Thyroid gland (tissue), 4 donors: ENCODE measurements at places on chromosomes 3 and 15.

DNA sequence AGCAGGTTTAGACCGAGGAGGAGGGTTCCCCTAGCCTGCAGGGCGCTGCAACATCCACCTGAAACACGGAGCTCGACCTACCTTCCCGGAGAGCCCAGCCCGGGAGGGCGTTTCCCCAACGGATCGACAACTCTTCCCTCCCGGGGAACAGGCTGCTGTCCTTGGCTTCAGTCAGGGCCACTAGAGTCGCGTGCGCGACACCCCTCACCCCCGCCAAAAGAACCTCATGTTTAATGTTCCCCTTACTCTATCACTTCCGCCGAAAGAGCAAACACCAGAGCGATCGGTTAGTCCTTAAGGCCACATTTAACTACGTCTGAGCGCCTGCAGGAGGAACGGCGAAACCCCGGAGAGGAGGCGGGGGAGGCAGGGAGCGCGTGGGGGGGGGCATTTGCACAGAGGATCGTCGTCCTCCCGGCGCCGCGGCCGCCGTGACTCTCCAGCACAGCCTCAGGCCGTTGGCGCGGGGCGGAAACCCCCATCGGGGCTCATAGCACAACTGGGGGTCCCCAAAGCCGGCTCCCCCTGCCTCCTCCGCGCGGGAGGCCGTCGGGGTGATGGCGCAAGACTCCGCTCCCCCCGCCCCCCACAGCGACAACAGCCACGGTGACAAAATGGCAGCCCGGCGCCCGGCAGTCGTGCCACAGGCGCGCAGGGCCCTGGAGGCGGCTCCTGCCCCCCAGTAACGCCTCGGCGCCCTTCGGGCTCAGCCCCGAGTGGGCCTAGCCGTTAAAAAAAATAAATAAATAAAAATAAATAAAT lies 3.2 kb downstream of the ANP32A start:
- DNase-seq: peak; percentile 71

GRCh38 chr3:12868039-12869034 lies 27.0 kb upstream of the RPL32 start:
- DNase-seq: peak; percentile 83

GRCh38 chr3:16885593-16886302 lies 993 bp downstream of the PLCL2 start:
- no peak for DNase-seq

DNA sequence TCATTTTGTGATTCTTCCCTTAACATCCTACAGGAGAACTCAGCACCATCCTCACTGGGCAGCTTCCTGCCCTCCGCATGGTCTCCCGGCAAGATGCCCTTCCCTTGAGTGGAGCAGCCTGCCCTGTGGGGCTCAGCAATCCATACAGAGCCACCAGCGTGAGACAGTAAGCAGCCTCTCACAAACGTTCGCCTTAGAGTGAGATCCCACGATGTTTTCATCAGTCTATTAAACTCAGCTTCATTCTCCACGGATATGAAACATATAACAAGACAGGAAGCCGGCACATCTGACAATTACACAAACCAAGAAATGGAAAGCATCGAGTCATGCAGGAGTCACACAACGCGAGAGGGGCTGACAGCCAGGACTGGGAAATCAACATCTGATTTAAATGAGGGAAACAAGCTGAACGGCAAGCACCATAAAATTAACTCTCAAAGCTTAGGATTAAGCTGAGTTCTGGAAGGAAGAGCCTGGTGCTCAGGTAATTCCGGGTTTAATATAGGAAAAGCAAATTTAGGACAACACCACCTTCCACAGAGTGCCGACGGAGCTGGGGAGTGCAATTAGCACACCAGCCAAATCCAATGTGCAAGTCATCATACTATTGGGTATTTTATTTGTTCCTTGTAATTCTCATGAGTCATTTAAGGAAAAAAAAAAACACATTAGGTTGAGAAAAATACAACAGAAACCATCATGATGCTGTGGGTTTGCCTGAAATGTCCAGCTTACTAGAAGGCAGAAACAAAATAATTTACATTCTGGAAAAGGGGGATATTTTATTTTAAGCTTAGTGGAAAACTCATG lies 272.0 kb downstream of the OCA2 start:
- DNase-seq: no peak

DNA sequence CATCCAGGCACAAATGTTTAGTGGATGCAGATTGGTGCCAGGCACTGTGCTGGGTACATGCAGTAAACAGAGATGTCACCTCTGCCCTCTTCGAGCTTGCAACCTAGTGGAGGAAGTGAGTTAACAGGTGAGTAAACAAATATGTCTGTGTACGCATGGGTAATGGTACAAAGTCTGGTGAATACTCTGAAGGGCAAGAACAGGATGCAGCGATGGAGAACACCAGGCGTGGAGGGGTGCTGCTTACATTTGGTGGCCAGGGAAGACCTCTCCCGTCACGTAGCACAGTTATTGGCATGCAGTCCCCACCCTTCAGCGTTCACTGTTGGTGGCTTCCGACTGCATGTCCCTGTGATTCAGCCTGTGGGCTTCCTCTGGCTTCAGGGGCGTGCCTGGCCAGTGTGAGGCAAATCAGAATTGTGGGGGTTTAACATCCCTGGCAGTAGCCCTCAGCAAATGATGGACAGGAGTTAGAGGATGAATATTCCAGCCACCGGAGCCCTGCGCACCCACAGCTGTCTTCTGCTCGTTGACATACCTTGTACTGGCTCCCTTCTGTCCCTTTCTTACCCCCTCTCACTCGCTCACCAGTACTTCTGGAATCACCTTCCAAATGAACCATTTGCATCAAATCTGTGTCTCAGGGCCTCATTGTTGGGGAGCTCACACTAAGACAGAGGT lies 9.1 kb upstream of the HDAC11 start:
- no peak for DNase-seq

- no peak for DNase-seq
Observed at GRCh38 chr15:68815598-68815997, 5.1 kb downstream of the ANP32A start.
